ENCODE measurements at places on chromosomes 7 and 10.

DNA sequence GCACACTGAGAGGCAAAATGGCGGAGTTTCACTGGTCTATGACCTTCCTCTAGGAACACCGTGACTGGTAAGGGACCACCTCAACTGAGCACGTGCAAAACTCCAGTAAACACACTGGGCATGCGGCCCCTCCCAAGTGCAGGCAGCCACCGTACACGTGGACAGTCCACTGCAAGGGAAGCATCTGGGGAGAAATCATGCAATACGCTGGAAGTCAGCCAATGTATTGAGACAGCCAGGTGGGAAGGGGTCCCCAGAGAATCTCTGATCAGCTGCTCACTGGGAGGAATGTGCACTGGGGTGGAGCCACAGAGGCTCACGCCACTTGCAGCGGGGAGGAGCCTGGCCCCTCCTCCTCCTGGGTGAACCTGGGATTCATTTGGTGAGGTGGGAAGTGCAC is 49.3 kb downstream of the CFAP46 start:
- no peak for DNase-seq

- no peak for DNase-seq
These were observed 334.1 kb downstream of the HPSE2 start for GRCh38 chr10:98901441-98902110.

DNA sequence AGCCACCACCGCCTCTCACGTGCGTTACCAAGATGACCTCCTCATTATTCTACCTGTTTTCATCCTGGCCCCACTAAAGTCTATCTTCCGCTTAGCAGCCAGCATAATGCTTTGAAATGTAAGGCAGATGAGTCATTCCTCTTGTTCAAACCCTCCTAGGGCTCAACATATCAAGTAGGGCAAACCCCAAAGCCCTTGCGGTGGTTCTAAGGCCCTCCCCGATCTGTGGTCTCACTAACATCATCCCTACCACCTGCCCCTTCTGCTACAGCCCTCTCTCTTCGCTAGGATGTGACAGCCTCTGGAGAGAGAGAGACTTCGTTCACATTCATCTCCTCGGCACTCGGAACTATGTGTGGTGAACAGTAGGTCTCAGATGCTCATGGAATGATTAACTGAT is 94.8 kb downstream of the SVIL start:
- DNase-seq = no peak

GRCh38 chr7:148290538-148290937 is 300.0 kb upstream of the C7orf33 start:
- DNase-seq = no peak

- no peak for DNase-seq
These were observed 74.4 kb upstream of the STK17A start for GRCh38 chr7:43508461-43508860.

- DNase-seq = no peak
These were observed 23.3 kb downstream of the NPTX2 start for GRCh38 chr7:98640375-98640774.

- DNase-seq = no peak
These were observed 973.5 kb downstream of the ANKRD7 start for GRCh38 chr7:119197877-119198527.

- DNase-seq = no peak
These were observed 27.8 kb downstream of the KLF6 start for GRCh38 chr10:3757250-3757637.

DNA sequence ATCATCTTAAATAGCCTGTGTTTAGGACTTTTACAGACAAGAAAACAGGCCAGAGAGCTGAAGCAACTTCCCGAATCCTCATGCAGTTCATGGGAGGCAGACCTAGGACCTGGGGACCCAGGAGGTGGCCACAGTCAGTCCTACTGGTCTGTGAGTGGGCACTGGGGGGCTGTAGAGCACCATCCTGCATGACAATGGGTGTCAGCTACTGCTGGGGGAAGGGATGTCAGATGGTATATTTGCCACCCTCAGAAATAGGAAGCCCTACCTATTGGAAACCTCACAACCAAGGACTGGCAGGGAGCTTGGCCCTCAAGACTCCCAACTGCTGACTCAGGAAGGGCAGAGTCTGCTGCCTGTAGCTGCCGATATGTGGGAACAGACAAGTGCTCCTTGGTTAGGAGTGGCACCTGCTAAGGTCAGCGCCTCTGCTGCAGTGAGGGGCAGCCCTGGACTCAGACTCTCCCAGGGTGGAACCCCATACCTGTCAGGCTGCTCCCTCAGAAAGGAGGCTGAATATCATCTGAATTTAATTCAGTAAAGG is 29.7 kb downstream of the OGDH start:
- no peak for DNase-seq

GRCh38 chr7:101663747-101664146 is 34.7 kb upstream of the MYL10 start:
- no peak for DNase-seq

GRCh38 chr7:71976645-71977044 is 435.5 kb downstream of the CALN1 start:
- DNase-seq = no peak

- DNase-seq = no peak
These were observed 28.5 kb downstream of the EPC1 start for GRCh38 chr10:32318476-32318896.

DNA sequence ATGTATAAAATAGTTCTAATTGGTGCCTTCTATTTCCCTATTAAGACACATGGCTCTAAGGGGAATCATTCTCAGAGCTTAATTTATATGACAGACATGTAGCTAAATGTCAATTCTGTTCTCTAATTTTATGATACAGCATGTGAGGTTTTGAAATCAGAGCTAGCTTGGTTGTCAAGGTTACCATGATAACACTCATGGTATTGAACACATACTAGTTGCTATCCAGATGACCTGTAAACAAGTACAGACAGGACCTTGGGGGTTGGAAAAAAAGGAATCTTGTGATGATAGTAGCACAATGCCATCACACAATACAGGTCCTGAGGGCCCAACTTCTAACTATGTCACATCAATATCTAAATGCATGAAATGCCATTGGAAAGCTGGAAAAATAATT is 49.2 kb downstream of the RHOBTB1 start:
- no peak for DNase-seq

GRCh38 chr10:124632064-124632531 is 112.1 kb downstream of the FAM53B start:
- DNase-seq = no peak

GRCh38 chr7:156456503-156457115 is 184.0 kb upstream of the RNF32 start:
- no peak for DNase-seq

DNA sequence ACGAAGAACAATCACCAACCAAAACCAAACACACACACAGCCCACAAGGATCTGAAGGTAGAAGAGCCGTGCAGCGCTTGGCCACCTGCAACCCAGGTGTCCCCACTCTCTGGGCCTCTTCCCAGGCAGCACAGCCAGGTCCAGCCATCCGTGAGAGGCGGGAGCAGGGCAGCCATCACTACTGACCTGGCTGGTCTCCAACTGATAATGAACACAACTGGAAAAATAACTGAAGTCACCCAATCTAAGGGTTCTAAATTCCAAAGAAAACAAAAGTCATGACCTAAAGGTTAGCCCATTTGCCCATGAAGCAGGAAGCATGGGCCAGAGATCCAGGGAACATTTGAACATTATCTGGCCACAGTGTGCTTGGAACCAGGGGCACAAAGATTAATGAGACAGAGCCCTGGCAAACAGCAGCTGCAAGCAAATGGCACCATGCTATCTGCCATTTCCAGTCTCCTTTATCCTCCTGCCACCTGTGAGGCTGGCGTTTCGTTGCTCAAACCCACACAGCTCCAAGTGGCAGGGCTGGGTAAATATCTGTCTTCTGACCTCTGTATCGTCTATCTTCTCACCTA is 207.9 kb downstream of the TNS3 start:
- no peak for DNase-seq

DNA sequence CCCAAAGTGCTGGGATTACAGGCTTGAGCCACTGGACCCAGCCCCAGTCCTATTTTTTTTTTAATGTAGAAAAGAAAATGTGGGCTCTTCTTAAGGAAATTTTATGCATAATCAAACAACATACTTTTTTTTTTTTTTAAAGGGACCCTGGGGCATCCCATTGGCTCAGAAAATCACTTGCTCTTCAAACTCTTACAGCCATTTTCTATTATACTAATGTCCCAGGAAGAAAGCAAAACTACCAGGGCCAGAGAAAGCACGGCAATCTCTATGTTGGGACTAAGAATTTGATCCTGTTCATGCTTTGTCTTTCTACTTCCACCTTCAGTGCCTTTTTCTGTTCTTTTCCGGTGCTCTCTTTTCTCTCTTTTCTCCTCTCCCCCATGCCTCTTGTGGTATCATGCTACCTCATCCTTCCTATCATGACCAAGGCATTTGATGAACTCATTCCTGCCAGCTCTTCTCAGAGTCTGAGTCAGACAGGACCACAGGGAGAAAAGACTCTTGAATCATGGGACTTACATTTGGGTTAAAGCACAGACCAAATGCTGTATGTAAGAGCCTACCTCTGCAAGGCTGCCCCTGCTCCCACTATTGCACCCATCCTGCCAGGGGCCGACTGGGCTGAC is 76.4 kb upstream of the CCNY start:
- no peak for DNase-seq

- no peak for DNase-seq
These were observed 71.7 kb downstream of the RAMP3 start for GRCh38 chr7:45229156-45229920.

DNA sequence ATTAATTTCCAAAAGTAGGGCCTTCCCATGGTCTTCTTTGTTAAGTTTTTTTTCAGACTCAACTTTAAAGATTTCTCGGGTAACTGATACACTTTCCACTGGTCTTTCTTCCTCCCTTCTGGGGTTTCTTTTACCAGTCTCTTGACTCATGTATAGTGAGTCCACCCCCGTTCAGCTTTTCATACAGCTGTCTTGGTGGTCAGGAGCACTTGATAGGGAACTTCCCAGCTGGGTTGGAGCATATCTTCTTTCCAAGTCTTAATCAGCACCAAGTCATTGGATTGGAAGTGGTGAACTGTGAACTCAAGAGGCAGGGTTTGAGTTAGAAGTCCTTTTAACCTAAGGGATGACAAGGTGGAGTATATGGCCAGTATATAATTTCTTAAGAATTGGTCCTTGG is 29.2 kb upstream of the ELOVL3 start:
- no peak for DNase-seq

DNA sequence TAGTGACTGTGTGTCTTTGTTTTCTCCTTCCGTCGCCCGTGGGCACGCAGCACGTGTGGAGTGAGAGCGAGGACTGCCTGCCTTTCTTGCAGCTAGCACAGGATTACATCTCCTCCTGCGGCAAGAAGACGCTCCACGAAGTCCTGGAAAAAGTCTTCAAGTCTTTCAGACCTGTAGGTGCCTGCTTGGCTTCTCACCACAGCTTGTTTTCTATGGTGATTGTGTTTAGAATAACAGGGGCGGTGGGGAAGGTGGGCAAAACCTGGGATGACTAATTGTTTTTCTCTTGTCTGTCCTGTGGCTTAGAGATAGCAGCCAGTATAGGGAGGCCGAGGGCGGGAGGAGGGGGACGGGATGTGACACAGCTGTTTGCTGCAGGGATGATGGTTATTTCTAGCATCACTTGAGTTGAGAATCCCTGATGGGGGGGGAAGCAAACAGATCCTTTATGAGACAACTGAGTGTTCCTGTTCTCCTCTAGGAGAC is 11.4 kb downstream of the MTURN start:
- no peak for DNase-seq

- DNase-seq = no peak
These were observed 42.0 kb downstream of the ZC3HC1 start for GRCh38 chr7:130008941-130009847.

GRCh38 chr7:13414661-13415107 is 574.8 kb downstream of the ETV1 start:
- DNase-seq = no peak

DNA sequence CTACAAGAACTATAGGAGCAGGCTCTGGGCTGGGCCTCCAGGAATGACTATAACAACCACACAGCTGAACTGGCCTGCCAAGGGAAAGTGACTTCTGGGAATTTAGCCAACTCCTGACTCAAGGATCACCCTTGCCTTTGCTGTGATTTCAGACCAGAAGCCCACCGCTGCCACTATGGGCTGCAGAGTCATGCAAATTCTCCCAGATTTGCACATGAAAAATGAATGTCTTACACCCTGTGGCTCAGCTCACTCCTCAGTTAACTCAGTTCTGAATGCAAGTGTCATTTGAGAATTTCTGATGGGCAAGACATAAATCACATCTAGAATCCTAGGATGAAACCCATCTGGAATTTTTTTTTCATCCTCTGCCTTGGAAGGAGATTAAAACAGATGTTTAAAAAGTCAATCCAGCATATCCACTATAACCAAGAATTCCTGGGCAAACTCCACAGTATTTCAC is 186.5 kb upstream of the BET1 start:
- no peak for DNase-seq

DNA sequence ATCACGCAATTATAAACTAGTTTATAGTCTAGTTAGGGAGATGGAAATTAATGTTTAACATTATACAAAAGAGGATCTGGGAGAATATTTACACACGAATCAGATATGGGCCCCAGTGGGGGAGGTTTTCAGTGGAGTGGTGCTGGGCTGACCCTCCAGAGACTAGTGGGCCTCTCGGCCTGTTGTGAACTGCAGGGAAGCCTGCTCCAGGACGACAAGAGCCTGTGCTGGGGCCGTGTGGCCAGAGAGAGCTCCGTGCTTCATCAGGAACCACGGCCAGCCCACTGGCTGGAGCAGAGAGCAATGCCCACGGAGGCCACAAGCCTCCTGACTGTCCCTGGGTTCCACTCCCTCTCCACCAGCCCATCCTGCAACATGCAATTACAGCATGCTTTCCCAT is 11.3 kb upstream of the ESYT2 start:
- no peak for DNase-seq

DNA sequence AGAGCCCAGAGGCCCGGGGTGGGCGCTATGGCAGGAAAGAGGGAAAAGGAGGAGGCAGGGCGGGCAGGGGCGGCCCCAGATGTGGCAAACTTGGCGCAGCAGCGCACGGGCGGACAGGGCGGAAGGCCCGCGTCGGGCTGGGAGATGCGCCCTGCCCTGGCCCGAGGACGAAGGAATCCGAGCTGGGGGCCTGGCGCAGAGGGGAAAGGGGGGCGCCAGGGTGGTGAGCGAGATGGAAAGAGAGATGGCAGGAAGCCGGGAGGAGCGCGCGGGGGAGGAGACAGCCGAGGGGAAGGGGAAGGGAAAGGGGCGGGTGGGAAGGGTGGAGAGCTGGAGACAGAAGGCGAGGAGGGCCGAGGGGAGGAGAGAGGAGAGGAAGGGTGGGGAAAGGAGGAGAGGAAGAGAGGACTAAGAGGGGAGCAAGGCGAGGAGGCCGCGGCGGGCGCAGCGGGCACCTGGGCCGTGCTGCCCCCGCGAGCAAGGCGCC is at the start of gene MARVELD1:
Gene MARVELD1, plus strand, starts transcription at position 392 of the 487 bp plus-strand sequence. CDS start 147 bp downstream, outside the sequence.
- DNase-seq = no peak

GRCh38 chr7:13197501-13197900 is 510.1 kb downstream of the ARL4A start:
- no peak for DNase-seq

DNA sequence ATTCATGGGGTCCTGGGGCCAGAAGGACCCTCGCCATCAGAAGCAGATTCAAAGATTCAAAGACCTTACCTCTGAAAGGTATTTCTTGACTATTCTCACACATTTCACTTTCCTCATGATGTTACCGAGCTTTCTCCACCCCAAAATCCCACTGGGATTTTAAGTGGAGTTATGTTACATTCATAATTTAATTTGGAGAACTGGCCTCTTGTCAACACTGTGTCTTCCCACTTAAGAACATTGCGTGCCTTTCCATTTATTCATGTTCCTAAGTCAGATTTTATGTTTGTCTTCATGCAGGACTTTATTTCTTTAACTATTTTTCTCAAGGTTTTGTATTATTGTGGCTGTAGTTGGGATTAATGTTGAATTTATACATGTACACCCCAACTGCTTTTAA is 123.5 kb upstream of the BMPER start:
- DNase-seq = no peak

GRCh38 chr10:28845009-28845682 is 167.8 kb downstream of the BAMBI start:
- DNase-seq = no peak
